ENCODE measurements at places on chromosomes 2 and 18.

GRCh38 chr2:152251211-152251610, 75.6 kb upstream of the STAM2 start:
- no peak for DNase-seq

DNA sequence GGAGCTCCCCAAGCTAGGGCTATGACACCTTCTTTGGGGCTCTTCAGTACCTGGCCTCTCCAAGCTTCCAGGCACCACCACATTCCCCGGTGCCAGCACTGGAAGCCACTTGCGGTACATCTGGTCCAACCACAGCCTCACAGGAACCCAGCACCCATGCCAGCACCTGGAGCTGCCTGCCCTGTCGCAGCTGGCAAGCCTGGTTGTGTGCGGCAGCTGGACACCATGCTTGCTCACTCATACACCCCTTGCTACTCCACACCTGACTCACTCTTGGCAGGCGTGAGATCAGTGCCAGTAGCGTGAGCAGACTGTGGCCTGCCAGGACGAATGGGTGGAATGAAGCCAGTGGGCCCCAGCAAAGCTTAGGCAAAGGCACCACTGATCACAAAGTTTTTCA, 34.0 kb downstream of the LRRTM4 start:
- DNase-seq: no peak

- no peak for DNase-seq
These were observed 35.1 kb upstream of the MAPRE2 start for GRCh38 chr18:35005963-35006577.

DNA sequence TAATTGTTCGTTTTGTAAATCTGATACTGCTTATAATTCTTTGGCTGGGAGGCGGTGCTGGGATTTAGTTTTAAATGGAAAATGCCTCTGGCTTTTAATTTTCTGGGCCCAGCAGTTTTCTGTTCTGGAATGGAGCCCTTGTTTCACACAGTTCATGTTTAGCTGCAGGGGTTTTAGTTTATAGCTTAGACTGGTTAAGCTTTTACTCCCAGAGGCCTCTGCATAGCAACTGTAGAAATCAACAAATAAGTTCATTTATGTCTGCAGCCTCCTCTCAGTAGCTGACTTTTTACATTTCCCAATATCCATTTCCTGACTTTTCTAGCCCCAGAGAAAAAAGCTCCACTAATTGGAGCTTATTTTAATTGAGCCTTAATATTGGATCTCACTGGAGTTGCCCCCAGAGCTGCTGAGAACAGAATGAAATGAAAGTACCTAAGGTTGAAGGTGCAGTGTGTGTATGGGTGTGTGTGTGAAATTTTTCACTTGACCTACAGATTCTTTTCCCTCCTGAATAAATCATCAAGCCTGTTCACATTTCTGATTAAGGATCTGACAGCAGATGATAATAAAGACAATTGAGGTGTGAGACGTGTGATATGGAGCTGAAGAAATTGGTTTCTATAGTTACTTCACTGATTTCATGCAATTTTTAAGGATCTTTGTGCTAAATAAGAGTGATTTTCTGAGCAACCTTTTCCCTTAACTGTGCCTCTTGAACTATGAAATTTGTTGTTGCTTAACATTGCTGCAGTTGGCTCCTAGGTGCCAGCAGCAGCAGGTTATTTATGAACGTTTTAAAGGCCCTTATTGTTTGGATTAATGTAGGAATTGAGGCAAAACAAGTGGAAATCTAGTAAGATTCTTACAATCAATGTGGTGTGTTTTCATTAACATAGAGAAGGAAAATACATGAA, 109.6 kb downstream of the TAF4B start:
- no peak for DNase-seq

- no peak for DNase-seq
These were observed 194.0 kb downstream of the ZNF407 start for GRCh38 chr18:74791501-74792194.

DNA sequence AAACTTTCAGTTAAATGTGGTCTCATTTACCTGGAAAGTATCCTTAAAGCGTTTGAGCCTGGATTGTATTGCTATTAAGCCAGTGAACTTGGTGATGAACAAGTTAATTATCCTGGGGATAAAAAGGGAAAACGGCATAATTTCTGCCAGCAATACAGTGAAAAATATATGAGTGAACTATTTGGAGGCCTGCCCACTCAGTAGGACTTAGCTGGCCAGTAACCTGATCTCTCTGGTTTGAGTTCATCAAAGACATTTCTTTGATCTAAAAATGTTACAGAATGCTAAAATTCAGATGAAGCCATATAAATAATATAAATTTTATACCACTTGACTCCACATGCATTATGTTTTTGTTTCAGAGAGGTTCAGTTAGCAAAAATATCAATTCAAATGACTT, 241.1 kb upstream of the VWC2L start:
- no peak for DNase-seq

DNA sequence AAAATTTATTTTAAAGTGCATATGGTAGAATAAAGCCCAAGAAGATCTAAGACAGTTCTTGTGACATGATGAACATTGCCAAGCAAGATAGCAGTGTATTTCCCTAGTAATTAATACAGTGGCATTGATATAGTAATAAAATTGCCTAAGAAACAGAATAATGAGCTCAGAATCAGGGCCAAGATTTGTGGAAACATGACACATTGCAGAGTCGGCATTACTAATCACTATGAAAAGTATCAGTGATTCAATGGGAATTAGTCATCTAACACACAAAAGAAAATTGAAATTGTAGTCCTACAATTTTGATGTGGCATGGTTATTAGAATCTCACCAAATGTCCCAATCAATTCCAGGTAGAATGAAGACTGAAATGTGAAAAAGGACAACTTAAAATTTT, 243.0 kb upstream of the CYRIA start:
- DNase-seq: no peak

DNA sequence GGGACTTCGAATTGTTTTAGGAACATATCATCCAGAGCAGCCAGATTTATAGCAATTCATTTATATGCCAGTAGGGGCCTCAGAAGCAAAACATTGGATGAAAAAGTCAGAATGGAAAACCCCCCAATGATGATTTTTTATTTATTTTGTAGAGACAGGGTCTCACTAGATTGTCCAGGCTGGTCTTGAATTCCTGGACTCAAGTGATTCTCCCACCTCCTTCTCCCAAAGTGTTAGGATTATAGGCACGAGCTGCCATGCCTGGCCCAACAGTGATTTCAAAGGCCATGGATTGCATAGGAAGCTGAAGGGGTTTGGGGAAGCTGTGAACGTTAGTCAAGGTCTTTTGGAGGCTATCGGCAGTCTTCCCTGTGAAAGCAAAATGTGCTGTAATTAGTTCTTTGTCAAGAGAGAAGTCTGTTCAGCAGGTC, 21.9 kb upstream of the MCFD2 start:
- no peak for DNase-seq

GRCh38 chr2:179882851-179883806, 21.7 kb upstream of the ZNF385B start:
- no peak for DNase-seq

DNA sequence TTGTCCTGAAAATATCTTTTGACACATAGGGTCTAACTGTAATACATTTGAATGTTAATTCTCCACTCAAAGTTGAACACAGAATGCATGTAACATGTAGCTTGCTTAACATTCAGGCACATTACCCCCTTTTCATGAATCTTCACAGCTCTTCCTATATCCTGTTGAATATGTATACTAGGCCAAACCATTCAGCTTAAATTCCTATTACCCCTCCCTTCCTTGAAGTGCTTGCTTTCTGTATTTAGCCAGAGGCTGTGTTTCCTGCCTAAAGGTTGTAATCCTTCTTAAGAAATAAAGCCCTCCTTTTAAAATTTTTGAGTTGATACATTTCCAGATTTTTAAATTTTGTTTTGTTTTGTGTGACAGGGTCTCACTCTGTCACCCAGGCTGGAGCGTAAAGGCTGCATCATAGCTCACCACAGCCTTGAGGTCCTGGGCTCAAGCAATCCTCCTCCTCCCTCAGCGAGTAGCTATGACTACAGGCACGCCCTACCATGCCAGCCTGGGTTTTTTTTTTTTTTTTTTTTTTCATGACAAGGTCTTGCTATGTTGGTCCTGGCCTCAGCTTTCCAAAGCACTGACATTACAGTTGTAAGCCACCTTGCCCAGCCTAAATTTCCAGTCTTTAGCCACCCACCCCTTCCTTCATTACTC, 357.6 kb downstream of the DSC3 start:
- no peak for DNase-seq

DNA sequence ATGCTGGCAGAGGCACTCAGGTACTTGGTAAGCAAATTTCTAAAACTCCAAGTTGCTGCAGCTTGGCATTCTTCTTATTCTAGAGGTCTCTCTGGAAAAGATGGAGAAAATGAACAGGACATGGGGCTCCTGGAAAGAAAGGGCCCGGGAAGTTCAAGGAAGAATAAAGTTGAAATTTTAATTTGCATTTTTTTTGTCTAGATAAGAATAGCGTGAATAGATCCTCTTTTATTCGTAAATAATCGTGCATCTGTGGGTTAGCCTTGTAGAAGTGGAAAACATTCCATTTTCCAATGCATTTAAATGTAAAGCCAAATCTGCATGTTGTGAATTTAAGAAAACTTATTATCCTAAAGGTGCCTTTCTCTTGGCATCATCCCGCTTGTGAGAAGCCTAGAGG, 61.0 kb downstream of the TNFRSF11A start:
- DNase-seq: no peak

GRCh38 chr2:219629976-219630695, 2.7 kb downstream of the SLC4A3 start:
- DNase-seq: no peak

- no peak for DNase-seq
These were observed 332.5 kb downstream of the PID1 start for GRCh38 chr2:228938629-228939028.

DNA sequence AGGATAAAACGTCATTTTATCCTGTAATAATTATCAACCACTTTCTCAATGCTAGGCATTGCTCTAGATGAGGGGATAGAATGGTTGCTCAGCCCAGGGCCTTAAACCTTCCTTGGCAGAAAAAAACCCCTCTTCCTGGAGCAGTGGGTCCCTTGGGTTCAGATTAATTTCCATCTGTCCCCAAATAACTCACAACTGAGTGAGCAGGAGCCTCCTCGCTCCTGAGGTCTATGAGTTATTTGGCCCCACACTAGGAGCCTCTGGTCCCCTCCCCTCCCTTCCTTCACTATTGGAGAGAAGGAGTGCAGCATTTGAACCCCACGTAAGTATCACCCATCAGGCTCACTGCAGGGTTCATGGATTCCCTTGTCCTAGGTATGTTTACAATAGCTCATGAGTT, 157.5 kb upstream of the FHL2 start:
- DNase-seq: no peak

DNA sequence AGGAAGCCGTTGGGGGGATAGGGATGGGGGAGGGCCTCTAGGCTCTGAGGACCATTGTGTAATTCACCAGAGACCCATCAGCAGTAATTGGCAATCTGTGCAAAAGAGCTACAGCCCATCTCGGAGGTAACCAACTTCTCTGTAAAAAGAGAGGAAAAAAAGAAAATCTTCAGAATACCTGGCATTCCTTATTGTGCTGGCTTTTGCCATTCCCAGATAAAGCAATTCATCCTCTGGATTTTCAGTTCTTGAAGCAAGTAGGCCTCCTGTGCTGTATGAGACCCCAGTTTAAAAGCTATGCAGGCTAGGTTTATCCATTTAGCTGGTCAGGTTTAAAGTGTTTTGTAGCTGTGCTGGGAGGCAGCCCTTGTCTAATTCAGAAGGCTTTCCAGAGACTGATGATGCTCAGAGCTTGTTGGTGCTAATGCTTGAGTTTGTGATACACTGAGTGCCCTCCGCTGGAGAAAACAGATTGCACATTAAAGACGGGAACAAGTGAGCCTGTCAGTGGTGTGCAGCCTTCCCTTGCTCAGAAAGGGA, at the start of gene LRRTM4:
Gene LRRTM4 (minus strand): TSS at position 446 of the 540 bp plus-strand sequence.
- no peak for DNase-seq

GRCh38 chr2:202847693-202848524, 23.7 kb downstream of the ICA1L start:
- no peak for DNase-seq

DNA sequence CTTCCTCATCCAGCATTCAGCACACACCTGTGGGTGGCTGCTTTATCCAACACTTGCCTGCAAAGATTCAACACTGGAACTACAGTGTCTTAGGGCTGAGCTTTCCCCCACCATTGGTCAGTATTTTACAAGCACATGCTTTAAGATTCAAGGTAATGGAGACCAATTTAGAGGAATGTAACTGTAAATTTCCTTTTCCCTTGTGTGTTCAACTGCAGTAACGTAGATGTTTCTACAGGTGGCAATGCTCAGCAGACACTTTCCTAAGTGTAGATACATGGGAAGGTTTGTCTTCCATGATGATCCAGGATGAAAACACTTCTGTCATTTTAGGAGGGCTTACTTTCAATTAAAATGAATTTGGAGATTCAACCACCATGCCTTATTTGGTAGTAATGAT, 143.6 kb upstream of the PXDN start:
- no peak for DNase-seq

DNA sequence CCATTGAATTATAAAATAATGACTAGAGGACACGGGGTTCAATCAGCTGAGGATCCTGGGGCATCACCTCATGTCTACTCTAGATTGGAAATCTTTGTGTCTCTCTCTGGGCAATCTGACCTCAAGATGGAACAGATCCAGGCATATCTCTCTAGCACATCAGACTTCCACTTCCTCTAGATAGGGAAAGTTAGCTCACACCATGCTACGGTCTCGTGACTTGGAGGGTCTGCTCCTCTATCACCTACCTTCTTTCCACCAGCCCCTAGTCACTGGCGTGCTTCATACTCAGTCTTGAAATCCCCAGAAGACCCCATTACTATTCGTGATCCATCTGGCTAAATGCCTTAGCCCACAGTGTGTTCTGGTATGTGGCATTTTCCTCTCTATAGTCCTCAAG, 148.8 kb downstream of the ANKRD44 start:
- DNase-seq: no peak

DNA sequence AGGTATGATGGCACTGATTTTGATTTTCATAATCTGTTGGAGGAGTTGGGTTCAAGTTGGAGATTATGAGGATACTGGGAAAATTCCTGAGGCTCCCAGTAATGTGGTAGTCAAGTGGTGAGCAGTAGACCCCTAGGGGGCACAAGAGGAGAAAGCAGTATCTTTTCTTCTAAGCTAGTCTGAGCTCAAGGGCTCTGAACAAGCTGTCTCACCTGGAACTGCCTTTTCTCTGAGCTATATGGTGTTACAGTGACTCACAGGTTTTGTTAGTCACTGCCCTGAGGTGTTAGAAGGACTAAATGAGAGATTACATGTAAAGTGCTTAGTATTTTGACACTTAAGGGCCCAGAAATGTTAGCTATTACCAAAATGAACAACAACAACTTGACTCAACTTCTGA, 42.2 kb downstream of the CD302 start:
- no peak for DNase-seq
